ENCODE measurements at places on chromosomes 2 and 18.
A peak's percentile ranks its signal among the peaks of the same experiment; 100 is the strongest.

DNA sequence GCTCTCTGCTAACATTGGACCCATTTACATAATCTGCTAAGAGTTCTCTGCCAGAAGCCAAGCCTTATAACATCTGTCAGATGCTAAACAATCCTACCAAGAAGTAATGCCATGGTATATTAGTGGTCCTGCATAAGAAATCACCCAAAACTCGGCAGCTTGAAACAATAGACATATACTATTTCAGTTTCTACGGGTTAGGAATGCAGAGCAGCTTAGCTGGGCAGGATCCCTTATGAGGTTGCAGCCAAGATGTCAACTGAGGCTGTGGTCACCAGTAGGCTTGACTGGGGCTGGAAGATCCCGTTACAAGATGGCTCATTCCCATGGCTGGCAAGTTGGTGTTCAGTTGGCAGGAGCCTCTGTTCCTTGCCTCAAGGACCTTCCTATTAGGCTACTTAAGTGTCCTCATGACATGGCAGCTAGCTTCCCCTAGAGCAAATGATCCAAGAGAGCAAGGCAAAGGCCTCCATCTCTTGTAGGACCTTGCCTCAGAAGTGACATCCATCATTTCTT lies 25.1 kb upstream of the SOS1 start:
- no peak for DNase-seq

DNA sequence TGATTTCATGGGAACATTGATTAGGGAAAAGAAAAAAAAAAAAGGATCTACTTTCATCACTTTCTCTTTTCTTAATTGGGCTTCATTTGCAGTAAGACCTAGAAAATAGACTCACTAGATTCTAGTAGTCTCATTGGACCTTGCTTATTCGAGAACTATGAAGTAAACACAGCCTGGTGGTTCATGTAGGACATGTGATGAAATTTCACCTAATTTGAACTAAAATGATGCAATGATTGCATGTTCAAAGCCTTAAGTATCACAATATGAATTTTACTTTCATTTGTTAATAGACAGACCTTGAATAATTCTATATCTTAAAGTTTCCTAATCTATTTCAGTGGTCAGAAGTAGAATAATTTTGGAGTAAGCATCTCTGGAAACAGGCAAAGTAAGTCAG lies 688.9 kb upstream of the NRXN1 start:
- no peak for DNase-seq

DNA sequence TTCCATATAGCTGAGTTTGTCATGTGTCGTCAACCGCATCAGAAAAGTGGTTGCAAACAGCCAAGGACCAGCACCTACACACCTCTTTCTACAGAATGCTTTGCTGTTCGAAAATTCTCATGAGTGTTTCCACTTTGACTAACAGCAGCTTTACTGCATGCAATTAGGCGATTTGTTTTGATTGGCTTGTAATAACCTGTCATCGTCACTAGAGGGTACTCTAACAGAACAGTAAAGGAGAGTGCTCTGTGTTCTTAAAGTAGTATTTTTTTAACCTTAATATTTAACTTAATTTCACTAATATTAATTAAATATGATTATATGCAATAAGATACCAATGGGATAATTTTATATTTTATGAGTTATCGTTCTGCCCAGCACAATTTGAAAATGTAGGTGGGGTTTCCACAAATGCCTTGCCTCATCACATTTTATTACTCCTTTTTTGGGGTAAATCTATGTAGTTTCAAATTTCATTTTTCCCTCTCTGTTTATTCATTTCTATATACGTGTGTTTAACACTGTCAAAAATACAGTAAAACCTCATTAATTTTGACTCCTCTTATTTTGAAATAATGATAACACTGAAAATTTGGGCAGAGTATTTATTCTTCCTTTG lies 502.2 kb downstream of the NRXN1 start:
- DNase-seq, result peak; percentile 68

- no peak for DNase-seq
Observed at GRCh38 chr2:167908786-167909185, 338.6 kb downstream of the STK39 start.

- no peak for DNase-seq
Observed at GRCh38 chr2:80737047-80737446, 432.5 kb upstream of the LRRTM1 start.

- no peak for DNase-seq
Observed at GRCh38 chr2:129297430-129297829, 682.0 kb upstream of the RAB6C start.

GRCh38 chr18:3689986-3690763 lies 240.2 kb downstream of the TGIF1 start:
- no peak for DNase-seq

- no peak for DNase-seq
Observed at GRCh38 chr2:232308986-232309385, 69.6 kb upstream of the ALPP start.

DNA sequence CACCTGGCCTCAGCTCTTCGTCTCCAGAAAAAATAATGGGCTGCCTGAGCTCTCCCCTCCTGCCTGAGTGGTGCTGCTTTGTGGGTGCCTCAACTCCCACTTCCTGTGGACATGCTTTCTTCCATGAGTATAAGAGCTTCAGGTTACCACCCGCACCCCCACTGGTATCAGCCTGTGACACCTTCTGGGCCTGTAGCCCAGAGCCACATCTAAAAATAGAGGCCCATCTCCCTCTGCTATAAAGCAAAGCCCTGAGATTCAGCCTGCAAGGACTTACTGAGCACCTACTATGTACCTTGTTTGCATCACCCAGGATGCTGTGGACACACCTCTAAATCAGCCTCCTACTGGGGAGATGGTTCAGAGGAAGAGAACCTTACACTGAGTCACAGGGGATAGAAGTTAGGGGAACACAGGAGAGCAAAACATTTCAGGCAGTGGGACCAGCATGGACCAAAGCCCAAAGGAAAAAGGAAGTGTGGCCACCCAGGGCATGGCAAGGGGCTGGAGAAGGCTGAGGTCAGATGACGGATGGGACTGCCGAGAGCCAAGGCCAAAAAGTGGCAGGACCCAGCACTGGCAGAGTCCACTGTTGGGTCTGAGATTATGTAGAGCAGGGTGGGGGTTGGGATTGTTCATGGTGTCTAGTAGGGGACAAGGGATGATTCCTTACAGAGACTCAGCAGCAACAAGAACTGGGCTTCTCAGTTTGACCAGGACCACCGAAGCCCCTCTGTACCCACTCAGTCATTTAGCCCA lies 123.7 kb upstream of the PPP1CB start:
- DNase-seq, result no peak
